ENCODE measurements at places on chromosomes 3 and 15.

GRCh38 chr3:12436514-12437220 is 47.6 kb upstream of the TSEN2 start:
- no peak for DNase-seq

DNA sequence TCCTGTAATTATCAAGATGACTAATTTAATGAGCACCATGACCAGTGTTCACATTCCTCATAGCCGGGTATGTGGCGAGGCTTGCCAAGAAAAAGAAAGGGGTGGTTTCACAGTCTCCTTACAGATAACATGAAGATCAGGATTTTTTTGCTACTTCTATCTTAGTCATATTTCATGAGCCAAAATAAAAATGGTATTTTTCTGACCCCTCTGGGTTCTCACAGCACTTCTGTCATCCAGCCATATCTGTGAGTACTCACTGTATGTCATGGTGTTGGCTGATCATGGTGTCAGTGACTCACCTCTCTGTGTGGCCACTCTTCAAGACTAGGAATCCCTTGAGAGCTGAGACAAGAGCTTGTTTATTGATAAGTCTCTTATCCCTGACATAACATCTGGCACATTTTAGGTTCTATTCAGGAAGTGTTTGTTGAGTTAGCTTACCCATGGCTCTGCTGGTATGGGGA is 130.5 kb upstream of the LMCD1 start:
- DNase-seq: no peak

- no peak for DNase-seq
These were observed 8.0 kb downstream of the MCM2 start for GRCh38 chr3:127606086-127606805.

GRCh38 chr15:29086001-29086400 is 183.6 kb downstream of the NSMCE3 start:
- no peak for DNase-seq

DNA sequence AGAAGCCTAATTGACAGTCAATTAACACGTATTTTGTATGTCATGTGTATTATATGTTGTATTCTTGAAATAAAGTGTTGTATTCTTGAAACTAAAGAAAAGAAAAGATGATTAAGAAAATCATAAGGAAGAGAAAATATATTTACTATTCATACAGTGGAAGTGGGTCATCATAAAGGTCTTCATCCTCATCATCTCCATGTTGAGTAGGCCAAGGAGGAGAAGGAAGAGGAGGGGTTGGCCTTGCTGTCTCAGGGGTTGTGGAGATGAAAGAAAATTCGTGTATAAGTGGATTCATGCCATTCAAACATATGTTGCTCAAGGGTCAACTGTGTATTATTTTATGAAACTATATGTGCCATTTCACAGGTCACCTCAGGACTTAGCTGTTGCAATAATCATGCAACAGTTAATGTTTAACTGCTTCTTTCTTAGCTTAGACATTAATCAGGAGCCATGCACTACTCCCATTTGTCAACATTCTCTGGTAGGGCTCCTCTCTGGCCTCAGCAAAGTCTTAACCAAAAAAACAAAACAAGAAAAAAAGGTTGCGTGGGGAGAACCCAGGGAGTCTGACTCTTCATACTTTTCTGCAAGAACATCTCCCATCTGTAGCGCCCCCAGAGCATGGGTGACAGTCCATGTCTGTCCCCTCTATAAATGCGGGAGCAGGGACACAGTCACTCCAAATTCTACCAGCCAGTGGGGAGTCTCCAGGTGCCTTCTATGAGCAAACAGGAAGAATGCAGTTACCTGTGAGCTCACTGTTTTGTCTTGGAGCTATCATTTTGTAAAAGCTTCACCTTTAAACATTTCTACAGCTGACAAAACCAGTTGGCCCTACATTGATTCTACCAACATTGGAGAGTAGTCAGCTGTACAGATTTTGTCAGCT is 19.9 kb upstream of the LRRC2 start:
- no peak for DNase-seq

DNA sequence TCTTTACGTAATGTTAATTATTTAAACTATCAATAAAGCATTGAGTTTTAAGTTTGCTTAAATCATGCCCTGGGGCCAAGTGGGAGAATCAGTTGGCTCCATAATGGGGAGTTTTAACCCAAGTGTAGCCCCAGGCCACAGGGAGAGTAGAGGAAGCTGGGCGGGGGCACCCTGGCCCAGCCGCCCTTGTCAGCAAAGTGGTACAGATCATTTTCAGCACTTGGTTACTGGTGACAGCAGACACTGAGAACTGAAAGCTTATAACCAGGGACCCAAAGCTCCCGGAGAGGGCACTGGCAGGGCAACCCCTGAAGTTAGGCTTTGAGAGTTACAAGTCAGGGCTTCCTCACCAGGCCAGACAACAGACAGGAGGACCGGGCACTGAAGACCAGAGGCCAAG is 90.6 kb downstream of the SEMA5B start:
- DNase-seq: no peak

All from activated CD4-positive, alpha-beta memory T cell treated with anti-CD3 and anti-CD28 coated beads for 36 hours (primary cell).